Ascending aorta (tissue), 2 donors: ENCODE measurements at places on chromosomes 1 and 21. TPM values are rescaled to one million over a fixed set of nuclear protein-coding genes. Genes with fewer than 3 reads are reported as not detected.

The ARHGAP30 gene
- 14.7 TPM for total RNA-seq

The EPHA8 gene
- total RNA-seq: not detected

DNA sequence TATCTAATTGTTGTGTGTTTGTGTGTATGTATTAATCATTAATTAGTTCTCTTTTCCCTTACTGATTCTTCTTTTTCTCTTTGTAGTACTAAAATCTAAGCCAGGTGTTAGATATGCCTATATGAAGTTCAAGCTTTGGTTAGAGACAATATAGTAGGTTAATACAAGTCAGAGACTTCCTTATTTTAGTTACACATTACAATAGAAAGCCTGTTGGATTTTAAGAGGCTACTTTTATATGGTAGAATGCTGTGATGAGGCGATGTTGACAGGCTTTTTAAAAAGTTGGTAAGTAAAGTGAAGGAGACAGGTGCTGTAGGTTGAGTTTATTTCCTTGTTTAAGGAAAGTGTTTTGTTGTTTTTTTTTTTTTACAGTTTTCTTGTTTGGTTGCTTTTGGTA lies 45.9 kb downstream of the ADGRL2 start:
- DNase-seq: no peak

- no peak for DNase-seq
These were observed 54.3 kb upstream of the DIPK1A start for GRCh38 chr1:93015590-93015989.

The FCRL1 gene
- not detected for total RNA-seq

- DNase-seq: peak; percentile 42
These were observed 3.7 kb downstream of the FBXO42 start for GRCh38 chr1:16348414-16349182.

GRCh38 chr1:72007312-72007711 lies 275.0 kb downstream of the NEGR1 start:
- no peak for DNase-seq

The CFHR5 gene
- not detected for total RNA-seq

The PLA2G2A gene
- total RNA-seq: 761 TPM

- DNase-seq: peak; percentile 65
These were observed 256.1 kb upstream of the PTBP2 start for GRCh38 chr1:96465441-96465840.

DNA sequence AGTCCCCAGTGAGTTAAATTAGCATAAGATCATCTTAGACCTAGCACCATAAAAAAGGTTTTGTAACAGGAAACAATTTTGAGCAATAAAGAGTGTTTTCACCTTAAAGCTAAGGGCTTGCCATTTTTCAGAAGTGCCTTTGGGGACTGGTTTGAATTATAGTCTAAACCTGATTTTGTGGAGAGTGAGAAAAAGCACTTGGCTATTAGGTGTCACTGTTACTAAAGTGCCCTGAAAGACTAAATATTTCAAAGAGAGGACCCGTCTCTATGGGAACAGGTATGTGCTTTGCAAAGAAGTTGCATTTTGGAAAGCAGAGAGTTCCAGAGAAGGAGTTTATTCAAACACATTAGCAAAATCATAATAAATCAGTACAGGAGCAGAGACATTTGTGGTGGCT lies 9.1 kb downstream of the NTNG1 start:
- DNase-seq: no peak

The CLIC6 gene
- total RNA-seq: 6.2 TPM

The NCAM2 gene
- 7.2 TPM for total RNA-seq

DNA sequence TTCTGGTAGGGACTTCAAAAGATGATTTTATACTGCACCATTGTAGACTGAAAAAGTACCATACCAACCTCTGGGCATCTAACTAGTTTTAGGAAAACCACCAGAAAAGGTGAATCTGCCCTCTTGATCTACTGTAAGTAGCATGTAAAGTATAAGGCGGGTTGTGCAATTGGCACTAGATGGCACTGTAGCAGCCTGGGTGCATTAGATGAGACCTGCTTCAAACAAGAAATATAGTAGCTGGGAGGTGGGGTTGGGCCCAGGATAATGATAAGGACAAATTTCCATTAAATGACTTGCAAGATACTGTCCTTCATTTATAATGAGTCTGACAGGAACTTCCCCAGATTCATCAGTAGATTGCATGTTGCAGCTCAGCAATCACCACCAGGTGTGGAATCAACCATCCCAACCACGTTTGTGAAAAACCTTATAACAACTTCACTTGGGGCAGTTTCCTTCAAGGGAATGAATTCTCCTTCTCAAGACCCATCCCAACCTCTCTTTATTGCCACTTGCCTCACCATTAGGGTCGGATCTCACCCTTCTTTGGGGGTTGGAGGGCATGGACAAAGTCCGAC lies 37.3 kb upstream of the IL10 start:
- no peak for DNase-seq

DNA sequence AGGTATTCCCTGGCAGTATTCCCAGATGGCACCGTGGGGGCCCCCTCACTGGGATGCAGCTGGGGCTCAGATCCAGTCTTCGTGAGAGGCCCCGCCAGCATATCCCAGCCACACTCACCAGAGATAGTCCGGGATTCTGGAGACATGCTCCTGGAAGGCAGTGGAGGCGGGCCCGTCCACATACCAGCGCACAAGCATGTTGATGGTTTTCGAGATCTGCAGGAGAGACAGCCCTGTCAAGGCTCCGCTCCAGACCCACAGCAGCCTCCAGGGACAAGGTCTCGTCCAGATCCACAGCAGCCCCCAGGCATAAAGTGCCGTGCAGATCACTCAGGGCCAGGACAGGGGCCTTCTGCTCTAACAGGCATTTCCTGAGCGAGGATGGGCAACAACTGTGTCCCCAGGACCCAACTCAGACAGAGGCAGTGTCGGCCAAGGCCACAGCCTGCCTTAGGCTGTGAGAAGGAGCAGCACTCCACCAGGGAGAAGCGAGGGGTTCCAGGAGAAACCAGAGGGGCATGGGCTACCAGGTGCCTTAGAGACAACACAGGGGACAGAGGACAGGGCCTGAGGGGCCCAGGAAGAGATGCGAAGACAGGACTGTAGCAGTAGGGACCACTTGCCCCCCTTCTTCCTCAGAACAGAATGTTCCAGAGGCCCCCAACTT lies 14.8 kb downstream of the LSS start:
- no peak for DNase-seq
